Kidney glomerular epithelial cell (primary cell): ENCODE measurements at places on chromosomes 11 and 22.

DNA sequence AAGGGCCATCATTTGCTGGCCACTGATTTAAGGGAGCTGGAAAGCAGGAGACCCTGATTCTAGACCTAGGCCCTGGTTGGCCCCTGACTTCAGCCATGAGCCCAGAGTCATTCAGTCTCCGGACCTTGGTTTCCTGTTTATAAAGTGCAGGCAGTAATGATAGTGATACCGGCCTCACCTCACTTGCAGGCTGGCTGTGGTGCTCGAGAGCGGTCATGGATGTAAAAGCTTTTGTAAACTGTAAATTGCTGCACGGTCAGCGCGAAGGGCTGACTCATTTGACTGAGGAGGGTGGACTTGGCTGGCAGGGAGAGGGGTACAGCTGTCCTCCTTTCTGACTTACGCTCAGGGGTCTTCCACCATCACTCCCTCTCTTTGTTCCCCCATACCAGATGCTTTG, 37.4 kb downstream of the FBLN1 start:
- no peak for DNase-seq

DNA sequence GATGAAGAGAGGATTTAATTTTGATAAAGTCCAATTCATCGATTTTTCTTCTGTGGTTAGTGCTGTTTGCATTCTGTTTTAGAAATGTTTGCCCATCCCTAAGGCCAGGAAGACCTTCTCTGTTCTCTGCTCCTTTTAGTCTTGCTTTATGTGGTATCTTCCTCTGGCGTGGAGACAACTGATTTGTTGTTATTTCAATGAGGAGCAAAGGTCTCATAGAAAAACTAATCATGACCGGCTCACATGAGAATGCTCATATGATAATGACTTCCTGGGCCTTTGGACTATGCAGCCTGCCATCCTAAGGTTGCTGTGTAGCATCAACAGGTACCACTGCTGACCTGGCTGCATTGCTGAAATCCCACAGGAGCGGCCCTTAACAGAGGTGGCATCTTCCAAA, 19.8 kb downstream of the SCGB1A1 start:
- no peak for DNase-seq

DNA sequence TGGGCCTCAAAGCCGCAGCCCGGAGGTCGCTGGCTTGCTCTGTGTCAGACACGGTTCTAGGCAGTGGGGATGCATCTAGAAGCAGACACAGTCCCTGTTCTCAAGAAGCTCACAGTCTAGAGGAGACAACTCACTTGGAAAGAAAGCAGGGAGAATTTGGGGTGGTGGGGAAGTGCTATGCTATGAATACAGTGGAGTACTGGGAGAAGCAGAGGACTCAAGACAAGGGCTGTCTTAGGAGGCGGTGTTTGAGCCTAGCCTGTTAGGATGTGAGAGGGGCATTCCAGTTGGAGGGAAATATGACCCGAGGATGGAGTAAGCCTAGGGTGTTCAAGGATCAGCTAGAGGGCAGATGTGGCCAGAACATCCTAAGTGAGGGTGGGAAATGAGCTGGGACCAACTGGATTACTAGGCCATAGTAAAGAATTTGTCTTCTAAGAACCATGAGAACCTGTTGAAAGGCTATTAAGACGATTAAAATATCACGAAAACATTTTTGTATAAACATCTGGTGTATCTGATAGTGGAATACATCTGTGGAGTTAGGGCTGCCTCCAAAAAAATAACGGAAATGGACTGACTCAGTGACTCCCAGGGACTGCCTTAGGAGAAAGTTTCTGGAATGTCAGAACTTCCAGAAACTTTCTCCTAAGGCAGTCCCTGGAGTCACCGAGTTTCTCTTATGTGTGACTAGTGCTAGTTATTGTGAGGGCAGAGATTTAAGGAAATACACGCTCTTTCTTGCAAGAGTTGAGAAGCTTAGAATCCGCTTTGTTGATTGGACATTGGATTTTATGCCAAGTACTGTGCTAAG, 1.1 kb upstream of the PITPNB start:
- peak; percentile 30 for DNase-seq

DNA sequence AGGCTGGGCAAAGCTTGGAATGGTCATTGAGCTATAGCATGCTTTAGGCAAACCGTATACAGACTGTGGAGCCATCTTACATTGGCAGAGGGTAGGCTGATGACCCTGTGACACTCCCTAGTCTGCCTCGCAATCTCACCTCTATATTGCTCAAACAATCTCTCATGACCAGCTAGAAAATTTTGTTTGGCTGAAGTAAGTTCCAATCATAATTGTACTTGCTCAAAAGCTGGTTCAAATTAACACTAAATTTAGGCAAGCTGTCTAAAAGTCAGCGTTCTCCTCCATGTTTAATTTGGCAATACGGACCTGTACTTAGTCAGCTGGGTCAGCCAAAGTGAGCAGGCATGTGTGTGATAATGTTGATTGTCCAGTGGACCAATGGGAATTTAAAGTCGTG, 133.0 kb downstream of the SWAP70 start:
- DNase-seq: no peak

DNA sequence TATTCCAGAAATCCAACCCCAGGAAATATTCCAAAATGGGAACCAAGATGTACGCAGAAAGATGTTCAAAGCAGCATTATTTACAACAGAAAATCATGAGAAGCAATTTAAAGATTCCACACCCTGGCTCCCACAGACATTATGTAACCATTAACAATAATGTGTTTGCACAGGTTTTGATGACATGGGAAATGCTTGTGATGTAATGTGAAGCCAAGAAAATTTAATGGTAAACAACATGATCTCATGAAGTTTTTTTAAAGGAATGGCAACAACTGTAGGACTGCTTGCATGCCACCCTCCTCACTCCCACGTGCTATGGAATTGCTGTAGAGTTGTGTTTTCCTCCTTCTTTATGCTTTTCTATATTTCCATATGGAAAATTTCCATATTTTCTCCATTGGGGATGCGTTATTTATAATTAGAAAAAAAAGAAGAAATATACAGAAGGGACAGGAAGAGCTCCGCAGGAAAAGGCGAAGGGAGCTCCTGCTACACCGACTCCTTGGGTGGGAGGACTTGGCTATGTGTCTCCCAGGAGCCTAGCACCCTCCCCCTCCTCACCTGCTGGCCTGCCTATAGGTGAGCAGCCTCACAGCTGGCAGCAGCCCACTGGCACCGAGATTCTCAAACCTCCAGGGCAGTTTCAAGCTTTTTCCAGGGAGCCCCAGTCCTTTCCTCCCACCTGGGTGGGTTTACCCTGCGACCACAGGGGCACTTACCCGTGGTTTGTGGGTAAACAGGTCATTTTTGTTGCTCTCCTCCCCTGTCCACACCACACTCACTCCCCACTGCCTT, 20.9 kb downstream of the LRFN4 start:
- no peak for DNase-seq

DNA sequence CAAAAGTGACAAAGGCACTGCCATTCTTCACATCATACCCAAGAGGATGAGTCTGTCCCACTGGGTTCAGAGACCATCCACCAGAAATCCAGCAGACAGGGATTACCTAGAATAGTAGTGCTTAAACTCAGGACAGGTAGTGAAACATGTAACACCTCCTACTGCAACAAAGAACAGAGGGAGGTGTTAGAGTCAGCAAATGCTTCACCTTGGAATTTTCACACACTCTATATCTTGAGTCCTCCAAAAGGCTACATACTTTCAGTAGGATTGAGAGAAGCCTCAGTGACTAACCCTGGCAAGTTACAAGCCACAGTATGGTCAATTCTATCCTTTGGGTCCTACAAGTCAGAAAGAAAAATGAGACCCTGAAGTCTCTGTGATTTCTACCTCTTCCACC, 6.0 kb upstream of the CAVIN3 start:
- no peak for DNase-seq

- peak; percentile 81 for DNase-seq
Measured at GRCh38 chr11:68014157-68014946, 4.2 kb downstream of the ALDH3B1 start.
